Stimulated activated CD4-positive, alpha-beta T cell treated with anti-CD3 and anti-CD28 coated beads, Interleukin-4, amount 100 ng/mL, for 1 hour (primary cell): ENCODE measurements at places on chromosomes 1 and 21.
A peak's percentile ranks its signal among the peaks of the same experiment; 100 is the strongest.

DNA sequence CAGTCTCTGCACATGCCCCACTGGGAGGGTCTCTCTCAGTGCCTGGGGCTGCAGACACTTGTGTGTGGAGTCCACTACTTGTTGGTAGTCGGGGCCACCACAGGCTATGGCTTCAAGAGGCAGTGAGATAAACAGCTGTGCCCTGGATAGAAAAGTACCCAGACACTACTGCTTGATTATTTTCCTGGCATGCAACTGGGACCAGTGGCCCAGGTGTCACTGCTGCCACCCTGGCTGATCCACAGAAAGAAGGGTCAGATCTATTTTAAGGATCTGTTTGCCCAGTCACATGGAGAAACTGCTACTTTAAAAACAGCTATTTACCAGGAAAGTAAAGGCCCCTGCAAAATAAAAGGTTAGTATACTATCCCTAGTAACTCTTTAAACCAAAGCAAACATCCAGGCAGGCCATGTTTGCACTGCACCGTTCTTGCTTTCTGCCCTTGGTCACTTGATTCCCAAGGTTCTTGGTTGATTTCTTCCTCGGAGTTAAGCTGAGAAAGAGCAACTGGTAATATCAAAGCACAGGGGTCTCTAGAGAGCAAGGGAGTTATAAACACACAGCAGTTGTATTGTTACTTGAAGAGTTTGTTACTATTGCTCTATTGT lies 99.9 kb downstream of the GLUL start:
- DNase-seq: no peak

- no peak for DNase-seq
Observed at GRCh38 chr1:158942490-158942889, 11.1 kb downstream of the PYHIN1 start.

DNA sequence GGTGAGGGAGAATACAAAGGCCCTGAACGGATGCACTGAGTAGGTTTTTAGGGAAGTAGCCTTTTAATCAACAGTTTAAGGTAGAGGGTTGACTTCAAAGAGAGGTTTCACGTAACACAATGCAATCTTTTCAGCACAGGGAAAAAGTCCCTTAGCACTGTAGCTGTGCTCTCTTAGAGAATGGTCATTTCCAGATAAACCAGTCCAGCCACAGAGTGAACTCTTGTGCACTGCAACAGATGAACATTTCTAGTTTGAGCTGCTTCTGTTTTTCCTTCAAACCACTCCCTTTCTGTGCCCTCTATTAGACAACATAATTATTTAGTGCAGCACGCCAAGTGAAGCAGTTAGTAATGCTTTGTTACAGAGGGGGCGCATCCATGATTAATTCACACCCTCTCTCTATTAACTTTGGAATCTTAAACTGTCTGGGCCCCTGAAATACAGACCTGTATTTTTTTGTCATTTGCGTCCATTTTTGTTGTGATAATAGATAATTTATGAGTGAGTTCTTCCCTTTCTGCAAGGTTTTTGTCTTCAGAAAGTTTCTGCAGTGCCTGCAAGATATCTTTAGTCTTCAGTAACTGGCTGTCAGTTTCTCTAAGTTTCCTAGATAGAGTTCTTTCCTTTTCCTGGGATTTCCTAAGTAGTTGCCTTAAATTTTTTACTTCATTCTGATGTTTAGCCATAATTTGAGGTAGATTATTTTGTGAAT lies 22.9 kb downstream of the LCA5L start:
- no peak for DNase-seq

GRCh38 chr1:182761396-182762395 lies 27.9 kb upstream of the NPL start:
- no peak for DNase-seq

GRCh38 chr1:47617381-47618221 lies 179.8 kb downstream of the FOXD2 start:
- no peak for DNase-seq

DNA sequence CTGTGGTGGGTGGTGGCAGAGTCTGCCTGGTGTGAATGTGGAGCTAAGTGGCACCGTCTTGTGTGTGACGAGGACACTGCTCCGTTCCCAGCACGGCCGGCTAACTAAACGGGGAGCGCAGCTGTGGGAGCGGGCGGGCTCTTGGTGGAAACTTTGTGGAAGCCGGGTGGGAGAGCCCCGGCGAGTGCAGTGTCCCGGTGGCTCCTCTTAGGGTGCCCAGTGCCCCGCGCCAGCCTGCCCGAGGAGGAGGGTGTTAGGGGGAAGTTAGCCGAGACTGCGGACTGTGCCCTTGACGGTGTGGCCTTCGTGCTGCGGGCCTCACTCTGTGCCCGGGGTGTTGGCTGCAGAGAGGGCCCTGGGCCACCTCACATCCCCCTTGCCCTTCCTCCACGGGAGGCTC lies 9.9 kb downstream of the PEX10 start:
- no peak for DNase-seq

DNA sequence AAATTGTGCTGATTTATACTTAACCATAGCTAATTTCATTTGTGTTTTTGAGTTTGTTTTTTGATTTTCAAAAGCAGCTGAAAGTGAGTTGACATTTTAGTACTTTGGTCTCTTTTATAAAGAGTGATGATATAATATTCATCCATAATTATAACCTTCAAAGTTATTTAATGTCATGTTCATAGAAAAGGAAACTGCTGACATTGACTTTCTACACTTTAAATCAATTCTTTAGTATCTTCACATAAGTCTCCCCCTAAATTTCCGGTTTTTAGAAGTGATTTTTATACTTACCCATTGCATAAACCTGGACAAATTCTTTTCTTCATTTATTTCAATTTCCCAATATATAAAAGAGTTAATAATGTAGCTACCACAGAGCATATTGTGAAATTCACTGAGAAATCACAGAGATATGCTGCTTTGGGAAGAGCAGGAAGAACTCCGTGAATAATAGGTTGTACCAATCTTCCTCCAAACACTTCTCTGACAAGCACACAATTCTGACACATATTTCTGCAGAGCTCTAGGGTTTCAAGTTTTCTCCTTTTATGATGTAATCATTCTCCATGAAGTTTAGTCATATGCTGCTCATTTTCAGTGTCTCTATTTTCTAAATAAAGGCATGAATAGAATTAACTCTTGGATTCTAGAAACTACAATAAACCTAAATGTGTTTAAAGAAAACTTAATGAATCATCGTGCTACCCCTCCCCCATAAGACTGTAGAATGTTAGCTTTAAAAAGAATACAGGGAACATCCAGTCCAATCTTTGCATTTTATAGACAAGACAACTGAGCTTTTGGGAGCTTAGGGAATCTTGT lies 25.6 kb upstream of the CDC42BPA start:
- no peak for DNase-seq

DNA sequence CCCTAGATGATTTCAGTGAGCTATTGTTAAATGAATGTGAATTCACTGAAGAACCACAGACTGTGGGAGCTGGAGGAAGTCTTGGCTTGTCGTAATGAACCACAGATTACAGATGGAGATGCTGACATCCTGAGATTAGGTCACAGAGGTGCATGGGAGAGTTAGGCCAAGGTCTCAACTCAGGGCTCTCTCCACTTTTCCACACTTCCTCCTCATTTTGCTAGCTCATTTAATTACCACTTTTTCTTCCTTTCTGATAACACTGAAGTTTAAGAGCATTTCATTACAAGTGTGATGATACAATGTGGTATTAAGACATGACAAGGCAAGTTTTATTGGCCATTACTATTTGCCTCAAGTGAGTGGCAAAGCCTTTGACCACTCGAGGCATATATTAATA lies 30.8 kb downstream of the ST6GALNAC3 start:
- no peak for DNase-seq

- no peak for DNase-seq
Observed at GRCh38 chr1:22447621-22448111, 4.0 kb upstream of the ZBTB40 start.

DNA sequence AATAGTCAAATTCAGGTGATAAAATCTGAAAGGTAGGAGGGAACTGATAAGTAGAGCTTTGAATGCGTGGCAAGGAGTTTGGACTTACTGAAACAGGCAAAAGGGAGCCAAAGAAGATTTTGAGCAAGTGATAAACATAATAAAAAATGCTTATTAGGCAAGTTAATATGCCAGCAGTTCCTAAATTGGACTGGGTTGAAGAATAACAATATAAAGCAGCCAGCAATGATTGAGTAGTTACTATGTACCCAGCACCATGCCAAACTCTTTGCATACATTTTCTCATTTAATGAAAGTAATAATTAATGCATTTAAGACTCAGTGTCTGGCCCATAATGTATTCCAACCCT lies 23.8 kb upstream of the AHCYL1 start:
- DNase-seq: no peak

DNA sequence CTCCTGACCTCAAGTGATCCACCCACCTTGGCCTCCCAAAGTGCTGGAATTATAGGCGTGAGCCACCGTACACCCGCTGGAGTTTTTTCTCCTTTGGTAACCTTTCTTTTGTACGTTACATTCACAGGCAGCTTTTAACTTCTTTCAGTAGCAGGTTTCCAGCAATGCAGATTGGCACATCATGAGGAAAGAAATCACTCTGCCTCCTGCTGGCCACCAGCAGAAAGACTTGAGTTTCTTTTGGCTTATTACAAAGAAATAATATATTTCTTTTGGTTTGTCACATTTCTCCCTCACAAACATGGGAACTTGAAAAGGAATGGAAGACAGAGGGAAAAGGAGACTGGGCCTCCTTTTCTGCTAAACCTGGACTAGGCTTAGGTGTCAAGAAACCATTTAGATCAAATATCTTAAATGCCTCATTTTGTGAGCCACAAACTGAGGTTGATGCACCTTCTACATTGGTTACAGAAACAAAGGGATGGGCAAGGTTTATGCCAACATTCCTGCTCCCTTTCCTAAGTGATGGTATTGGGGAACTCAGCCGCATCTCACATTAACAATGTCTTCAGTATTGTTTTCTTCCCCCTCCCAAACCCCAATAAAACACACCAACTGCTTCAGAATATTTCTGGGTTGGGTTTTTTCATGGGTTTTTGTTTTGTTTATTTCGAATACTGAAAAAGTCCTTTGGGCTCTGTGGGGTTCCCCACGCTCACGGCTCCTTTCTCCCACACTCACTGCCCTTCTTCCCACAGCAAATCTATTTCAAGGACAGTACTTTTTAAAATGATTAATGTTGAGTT lies 7.7 kb downstream of the ENSA start:
- peak; percentile 55 for DNase-seq

DNA sequence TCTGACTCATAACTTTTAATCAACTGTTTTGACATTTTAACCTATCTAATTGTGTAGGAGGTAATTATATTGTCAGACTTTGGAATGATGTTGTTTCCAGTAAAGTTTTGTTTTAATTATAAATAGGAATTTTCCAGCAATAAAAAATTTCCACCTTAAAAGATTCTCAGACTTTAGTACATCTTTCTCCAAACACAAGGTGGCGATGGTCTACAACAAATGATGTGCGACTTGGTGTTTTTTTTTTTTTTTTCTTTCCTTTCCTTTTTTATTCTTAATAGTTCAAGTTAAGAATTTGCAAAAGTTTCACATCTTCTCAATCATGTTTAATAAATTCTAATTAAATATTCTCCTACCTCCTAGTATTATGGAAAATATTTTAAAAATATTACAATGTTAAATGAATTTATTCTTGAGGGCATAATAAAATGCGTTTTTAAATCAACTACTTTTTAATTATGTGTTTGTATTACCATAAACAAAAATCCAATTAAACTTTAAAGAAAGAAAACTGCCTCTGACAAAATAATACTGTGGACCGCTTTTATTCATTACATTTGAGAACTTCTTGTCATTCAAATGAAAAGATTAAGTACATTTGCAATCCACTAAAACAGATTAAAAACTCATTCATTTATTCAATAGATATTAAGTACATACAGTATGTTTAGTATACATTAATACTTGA lies 4.4 kb upstream of the ADAMTS1 start:
- no peak for DNase-seq

- DNase-seq: no peak
Observed at GRCh38 chr1:154664331-154665002, 56.5 kb upstream of the ADAR start.

DNA sequence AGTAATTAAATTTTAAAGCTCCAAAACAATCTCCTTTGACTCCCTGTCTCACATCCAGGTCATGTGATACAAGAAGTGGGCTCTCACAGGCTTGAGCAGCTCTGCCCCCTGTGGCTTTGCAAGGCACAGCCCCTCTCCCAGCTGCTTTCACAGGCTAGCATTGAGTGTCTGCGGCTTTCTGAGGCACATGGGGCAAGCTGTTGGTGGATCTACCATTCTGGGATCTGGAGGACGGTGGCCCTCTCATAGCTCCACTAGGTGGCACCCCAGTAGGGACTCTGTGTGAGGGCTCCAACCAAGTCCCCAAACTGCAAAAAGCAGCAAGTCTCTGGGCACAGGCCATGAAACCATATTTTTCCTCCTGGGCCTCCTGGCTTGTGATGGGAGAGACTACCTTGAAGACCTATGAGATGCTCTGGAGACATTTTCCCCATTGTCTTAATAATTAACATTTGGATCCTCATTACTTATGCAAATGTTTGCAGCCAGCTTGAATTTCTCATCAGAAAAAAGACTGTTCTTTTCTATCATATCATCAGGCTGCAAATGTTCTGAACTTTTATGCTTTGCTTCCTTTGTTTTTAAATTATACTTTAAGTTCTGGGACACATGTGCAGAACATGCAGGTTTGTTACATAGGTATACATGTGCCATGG lies 554.1 kb upstream of the OLFM3 start:
- DNase-seq: no peak

- no peak for DNase-seq
Observed at GRCh38 chr21:36902793-36903192, 63.7 kb downstream of the HLCS start.

DNA sequence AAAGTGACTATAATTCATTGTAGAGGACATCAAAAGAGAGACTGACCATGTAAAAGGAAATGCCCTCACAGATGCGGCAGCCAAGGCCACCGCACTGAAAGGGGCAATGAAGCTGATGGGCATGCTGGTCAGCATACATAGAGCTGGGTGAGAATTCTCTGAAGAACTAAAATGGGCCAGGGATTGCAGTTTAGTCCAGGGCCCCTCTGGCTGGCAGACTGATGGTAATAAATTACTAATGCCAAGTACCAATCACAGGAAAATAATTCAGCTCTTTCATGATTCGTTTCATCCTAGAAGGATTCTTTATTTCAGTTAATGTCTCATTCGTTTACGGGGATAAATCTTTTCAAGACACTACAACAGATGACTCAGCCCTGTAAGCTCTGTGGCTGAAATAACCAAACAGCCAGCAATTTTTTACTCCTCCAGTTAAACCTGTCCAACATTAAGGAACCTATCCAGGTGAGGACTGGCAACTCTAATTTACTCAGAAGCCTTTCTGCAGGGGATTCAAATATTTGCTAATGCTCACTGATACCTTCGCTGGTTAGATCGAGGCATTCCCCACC lies 56.9 kb upstream of the MAP1LC3C start:
- DNase-seq: no peak
